ENCODE measurements at places on chromosomes 11 and 22.

DNA sequence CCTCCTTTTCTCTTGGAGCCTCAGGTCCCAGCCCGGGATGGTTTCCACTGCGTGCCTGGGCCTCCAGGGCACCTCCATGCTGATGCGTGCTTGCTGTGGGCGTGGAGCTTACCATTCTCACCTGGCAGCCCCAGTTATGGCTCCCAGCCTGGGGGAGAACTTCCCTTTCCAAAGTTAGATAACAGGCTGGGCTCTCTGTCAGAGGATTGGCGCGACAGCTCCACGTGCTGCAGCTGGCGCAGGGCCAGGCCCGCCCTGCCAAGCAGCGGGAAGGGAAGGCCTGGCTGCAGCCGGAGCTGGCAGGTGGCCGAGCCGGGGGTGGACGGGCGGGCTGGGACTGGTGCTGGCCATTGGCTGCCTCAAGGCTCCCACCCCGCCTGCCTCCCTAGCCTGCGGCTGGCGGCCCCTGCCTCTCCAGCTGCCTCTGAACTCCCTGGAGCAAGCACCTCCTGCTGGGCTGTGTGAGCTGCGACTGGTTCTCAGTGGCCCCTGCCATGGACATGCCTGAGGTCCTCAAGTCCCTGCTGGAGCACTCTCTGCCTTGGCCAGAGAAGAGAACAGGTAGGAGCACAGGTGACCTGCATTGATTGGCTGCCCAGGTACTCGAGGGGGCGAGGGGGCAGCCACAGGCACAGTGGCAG is 14.6 kb upstream of the TEF start:
- DNase-seq: peak; percentile 98

GRCh38 chr11:108967571-108967970 is 302.7 kb downstream of the DDX10 start:
- no peak for DNase-seq

GRCh38 chr11:118064956-118065355 is 11.9 kb upstream of the TMPRSS4 start:
- no peak for DNase-seq

- no peak for DNase-seq
Measured at GRCh38 chr11:16434036-16434435, 77.7 kb upstream of the SOX6 start.

DNA sequence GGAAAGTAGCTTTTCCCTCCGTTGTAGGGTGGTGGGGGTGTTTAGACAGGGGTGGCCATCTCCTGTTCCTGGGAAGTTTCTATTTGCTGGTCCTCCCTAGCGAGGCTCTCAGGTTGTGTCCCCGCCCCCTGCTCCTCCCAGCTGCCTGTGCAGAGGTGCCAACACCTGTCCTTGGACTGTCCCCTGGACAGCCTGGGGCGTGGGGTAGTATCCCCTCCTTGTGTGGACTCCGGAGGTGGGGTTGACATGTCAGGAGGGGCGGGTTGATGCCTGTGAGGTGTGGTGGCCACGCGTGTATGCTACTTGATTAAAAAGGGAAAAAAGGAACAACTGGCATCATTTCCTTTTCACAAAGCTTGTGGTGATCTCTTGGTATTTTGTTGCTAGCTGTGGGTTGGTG is 14.3 kb upstream of the RANBP1 start:
- no peak for DNase-seq

- no peak for DNase-seq
Measured at GRCh38 chr11:13278609-13279486, 1.3 kb downstream of the BMAL1 start.

GRCh38 chr11:123523539-123523938 is 93.5 kb downstream of the GRAMD1B start:
- no peak for DNase-seq

GRCh38 chr11:20598492-20598891 is 916 bp upstream of the SLC6A5 start:
- no peak for DNase-seq

- no peak for DNase-seq
Measured at GRCh38 chr11:104529906-104530305, 366.0 kb upstream of the PDGFD start.

DNA sequence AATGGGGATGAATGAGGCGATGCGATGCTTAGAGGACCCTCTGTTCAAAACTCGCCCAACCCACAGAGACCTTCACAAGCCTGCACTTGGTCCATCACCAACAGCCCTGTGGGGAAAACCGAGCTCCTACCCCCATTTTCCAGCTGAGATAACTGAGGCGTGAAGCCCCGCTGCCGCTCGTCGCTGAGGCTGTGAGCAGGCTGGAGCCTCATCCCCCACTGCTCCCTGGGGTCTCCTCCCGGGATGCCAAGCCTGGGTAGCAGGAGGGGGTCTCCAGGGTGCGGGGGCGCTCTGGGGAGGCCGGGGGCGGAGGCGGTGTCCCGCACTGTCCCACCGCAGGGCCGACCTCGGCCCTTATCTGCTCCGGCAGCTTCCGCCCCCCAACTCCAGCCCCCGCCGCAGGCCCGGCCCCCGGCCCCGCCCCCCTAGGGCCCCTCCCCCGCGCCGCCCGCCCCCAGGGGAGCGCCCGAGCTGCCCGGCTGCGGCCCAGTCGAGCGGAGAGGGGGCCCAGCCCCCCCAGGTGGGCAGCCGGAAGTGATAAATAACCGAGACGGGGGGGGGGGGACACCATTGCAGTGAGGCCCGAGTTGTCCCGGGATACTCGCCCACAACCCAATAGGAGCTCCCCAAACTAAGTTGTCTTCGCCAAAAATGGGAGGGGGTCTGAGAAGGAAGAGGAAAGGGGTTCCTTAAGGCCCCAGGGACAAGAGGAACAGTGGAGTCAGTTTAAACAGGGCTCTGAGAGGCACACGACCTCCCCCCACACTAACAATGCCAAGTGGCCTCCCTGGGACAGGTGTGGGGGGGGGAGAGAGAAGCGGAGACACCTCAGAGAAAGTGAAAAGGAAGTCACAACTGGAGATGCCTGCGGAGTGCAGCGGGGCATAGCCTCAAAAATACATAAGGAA is 8.3 kb upstream of the SLC39A13 start:
- no peak for DNase-seq

DNA sequence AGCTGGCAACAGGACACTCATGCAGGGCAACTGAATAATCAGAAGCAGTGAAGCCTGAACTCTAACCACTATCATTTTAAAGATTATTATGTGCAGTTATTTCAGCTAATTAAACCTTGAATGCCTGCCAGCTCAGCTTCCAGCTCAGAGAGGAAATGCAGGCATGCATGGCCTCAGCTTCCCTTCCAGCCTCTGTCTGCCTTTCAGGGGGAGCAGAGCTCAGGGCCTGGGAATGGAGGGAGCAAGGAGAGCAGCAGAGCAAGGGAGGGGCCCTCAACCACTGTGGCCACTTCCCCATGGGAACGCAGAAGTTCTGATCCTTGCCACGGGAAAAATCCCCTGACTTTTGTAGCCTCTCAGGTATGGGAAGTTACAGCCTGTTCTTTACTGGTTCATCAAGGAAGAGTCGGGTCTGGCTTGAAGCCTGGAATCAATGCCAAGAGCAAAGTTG is 32.5 kb upstream of the APLNR start:
- DNase-seq: peak; percentile 54

DNA sequence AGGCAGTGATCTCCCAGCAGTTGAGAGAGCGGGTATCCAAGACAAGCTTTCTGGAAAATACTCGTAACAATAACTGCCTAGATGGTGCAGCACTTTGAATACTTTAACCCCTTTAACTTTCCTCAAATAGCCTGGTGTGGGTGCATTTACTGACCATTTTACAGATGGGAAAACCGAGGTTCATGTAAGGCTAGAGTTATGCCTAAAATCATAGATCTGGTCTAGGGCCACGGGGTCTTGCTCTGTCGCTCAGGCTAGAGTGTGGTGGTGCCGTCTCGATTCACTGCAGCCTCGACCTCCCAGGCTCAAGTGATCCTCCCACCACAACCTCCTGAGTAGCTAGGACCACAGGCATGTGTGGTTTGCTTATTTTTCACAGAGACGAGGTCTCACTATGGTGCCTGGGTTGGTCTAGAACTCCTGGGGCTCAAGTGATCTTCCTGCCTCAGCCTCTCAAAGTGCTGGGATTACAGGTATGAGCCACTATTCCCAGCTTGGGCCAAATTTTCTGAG is 269.2 kb upstream of the SYN3 start:
- DNase-seq: no peak

DNA sequence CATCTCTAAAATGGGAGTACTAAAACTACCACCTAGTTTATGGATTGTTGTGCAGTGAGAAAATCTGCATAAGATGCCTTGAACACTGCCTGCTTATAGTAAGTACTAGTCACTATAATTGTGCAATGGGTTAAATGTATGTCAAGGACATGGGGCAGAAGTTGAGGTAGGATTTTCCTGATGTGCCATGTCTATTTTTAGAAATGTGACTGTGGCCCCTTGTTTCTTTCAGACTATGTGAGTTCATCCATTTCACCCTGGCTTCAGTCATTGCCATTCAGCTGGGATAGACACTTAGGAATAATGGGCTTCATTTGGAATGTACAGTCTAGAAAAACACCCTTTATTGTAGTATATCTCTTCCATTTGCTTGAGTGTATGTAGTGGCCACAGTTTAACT is 51.4 kb downstream of the BDNF start:
- no peak for DNase-seq

DNA sequence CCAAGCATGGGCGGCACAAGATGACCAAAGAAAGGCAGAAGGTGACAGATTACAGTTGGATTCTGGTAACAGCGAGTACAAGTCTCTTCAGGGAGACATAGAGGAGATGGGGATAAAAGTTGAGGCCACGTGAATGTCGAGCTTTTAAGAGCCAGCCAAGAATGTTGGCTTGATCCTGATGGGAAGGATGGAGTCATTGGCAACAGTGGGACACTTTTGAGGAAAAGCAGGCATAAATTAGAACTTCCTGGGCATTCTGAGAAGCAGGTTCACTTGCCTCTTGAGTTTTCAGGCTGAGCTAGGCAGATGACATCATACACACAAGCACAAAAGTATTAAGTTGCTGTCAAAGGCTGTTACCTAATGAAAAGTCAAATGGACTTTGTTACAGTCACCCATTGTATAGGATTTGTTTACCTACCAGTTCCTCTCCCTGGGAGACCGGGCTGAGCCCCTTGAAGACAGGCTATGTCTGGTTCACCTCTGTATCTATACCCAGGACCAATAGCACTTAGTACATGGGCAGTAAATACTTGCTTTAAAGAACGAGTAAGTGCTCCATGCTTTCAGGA is 41.1 kb downstream of the TNRC6B start:
- peak; percentile 61 for DNase-seq

- DNase-seq: no peak
Measured at GRCh38 chr11:117633186-117633754, 163.7 kb downstream of the DSCAML1 start.

DNA sequence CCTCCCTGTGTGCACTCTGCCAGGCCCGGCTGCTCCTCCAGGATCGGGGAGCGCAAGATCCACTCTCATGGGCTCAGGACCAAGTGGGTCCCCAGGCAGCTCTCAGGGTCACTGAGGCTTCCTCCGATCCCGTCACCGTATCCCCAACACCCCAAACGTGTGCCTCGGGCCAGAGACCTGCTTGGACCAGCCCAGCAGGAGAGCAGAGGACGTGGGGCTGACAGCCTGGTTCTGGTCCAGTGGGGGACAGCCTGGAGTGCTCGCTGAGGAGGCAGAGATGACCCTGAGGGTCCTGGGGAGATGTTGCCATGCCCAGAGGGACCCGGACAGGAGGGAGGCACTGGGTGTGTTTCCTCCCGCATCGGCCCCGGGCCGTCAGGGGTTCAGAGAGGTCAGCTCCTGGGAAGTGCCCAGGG is 1402.6 kb downstream of the BRD1 start:
- DNase-seq: no peak

DNA sequence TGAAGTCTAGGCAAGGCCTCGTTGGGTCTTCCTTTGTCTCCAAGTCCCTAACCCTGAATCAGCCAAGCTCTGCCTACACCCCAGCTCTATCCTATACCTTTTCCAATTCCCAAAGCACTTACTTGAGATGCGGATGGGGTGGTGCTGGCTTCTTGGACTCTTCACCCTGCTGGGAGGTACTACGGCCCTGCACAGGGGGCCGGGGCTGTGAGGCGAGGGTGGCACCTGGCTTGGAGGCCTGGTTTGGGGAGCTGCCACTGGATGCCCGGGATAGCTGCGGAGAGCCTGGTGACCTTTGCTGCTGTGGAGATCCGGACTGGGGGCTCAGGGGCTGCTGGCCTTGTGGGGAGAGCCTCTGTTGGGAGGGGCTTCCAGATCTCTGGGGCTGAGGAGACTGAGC is 43.3 kb downstream of the FBXO7 start:
- DNase-seq: no peak

DNA sequence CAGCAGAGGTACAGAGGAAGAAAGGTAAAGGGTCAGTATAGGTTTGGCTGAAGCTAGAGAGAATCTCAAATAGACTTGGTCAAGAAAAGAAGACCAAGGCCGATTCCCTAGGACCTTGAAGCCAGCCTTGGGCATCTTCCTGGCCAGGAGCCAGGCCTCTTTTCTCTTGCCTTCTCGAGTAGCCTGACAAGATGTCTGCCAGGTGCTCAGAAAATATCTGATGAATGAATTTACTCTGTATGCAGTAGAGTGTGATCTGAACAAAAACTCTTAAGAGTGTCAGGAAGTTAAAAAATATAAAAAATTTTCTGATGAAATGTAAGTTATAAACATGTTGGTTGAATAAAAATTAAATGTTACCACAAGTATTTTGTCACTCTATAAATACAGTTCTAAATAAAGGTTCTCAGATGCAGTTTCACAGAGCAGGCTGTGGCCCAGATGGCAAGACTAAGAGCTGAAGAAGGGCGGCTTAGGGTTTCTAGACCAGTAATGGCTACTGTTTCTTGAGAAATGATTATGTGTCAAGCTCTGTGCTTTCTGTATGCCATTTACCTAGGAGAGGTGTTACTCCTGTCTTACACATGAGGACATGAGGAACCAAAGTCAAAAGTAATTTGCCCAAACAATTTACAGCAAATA is 98.1 kb downstream of the ATXN10 start:
- no peak for DNase-seq

Data from stomach (tissue), 19 donors.